ENCODE measurements at places on chromosomes 5 and 9.

DNA sequence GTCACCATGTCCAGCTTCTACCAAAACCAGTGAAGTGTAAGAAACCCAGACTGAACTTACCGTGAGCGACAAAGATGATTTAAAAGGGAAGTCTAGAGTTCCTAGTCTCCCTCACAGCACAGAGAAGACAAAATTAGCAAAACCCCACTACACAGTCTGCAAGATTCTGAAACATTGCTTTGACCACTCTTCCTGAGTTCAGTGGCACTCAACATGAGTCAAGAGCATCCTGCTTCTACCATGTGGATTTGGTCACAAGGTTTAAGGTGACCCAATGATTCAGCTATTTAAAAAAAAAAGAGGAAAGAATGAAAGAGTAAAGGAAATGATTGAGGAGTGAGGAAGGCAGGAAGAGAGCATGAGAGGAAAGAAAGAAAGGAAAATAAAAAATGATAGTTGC is 19.8 kb downstream of the IL7R start:
- no peak for ATAC-seq

DNA sequence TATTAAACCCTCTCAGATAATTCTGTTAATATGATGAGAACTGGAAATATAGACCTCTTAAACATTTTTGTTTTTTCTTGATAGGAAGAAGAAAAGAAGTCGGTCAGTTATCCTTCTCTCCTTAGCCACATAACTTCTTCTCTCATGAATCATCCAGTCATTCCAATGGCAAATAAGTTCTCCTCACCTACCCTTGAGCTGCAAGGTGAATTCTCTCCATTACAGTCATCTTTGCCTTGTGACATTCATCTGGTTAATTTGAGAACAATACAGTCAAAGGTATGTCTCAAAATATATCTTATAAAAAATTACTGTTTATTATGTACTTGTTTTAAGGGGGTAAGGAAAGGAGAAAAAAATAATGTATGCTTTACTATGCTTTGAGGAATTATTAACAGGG is 165.3 kb downstream of the MAN2A1 start:
- no peak for ATAC-seq

DNA sequence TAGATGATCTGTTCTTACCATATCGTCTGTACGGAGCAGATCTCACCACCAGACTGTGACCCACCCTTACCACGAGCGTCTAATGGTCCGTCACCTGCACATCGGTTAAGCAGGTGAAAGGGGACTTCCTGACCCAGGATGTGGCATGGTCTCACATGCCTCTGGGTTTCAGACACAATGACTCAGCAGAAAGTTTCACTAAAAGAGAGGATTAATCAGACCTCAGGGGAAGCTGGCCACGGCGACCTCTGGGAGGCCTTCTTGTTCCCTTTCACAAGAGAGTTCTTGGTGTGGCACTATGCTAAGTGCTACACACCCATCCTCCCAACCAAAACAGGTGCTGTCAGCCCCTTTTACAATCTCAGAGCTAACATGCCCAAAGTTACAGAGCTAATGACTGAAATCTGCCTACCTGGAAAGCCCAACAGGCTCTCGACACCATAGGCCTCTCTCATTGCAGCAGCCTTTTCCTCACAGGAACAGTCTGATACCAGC is 41.6 kb downstream of the ADAMTS12 start:
- peak; percentile 96 for ATAC-seq

DNA sequence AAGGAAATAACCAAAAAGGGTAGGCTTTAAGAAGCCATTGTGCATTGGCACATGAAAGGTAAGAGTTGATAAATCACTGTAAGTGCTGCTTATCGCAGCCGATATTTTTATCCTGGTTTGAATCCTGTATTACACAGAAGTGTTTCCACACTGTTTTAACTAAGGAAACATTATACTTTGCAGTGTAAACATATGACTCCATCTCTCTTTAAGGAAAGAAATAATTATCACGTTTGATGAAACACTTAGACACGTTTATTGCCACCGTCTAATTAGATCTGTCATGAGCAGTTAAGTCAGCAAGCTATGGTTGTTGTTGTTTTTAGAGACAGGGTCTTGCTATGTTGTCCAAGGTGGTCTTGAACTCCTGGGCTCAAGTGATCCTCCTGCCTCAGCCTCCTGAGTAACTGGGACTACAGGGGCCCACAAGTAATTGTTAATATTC is 85.7 kb upstream of the TNFAIP8 start:
- no peak for ATAC-seq

GRCh38 chr9:117434566-117434965 is 19.7 kb upstream of the ASTN2 start:
- ATAC-seq = no peak

DNA sequence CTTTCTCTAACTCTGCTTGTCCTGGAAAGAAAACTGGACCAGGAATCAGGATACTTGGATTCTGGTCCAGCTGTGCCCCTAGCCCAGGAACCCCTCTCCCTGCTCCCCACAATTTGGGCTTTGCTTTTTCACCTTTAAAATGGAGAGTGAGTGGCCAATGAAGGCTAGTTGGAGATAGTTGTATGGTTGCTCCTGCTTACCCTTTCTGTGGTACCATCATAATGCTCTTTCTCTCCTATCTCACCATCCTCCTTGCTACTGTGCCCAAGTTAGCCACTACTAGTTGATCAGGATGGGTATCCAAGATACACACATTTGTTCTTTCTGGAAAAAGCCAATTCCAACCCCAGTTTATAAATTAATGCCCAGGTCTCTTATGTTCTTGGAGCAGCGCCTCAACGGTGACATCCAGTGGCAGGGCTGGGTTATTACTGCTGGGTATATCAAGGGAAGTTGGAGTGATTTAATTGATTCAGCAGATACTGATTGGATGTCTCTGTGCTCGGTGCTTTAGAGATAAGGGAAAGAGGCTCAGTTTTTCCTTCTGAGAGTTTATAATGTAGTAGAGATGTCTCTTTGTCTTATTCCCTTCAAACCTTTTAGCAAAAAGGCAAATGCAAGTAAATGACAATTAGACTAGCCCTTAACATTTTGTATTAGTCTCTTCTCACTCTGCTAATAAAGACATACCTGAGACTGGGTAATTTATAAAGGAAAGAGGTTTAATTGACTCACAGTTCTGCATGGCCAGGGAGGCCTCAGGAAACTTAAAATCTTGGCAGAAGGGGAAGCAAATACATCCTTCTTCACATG is 38.5 kb downstream of the FAXDC2 start:
- ATAC-seq = peak; percentile 58

GRCh38 chr9:109483744-109484429 is 14.2 kb downstream of the PTPN3 start:
- no peak for ATAC-seq

DNA sequence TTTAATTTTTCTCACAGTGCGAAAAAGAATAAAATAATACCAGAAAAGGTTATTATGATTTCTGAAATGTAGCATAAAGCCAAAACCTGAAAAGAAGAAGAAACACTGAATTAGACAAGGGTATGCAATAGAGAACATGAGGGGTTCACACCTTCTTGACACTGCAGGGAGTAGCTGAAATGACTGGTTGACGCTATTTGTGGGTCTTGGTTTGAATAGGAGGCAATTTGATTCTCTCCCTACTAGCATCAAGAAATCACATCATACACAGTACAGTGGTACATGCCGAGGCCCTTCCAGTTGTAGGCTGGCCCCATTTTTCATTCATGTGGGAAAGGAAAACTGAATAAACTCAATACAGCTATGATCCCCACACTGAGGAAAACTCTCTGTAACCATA is 68.6 kb downstream of the NR3C1 start:
- ATAC-seq = no peak

DNA sequence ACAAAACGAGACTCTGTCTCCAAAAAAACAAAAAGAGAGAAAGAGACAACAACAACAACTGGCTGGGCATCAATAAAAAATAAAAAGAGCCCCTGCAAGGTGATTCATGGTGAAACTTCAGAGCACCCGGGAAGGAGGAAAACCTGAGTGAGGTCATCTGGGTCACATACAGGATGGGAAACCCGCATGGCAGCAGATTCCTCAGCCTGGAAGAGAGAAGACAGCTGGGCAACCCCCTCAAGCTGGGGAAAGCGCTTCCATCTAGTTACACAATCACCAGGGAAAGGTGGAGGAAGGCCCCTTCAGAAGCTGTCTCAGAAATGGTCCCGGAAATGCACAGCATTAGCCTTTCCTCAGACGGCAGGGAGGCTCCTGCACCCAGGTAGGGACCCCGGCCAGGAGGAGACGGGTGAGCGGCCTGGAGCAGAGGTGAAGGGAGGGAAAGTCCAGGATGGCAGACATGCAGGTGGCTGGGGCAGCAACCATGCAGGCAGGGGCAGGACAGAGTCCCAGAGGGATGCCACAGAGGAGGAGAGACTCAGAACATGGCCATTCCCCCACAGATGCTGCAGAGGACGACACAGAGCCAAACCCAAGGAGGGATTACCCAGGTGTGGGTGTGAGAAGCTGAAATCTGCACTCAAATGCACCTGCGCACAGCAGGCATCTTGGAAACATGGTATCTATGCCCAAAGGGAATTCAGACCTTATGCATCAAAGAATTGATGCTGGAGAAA is 29.4 kb downstream of the CAMSAP1 start:
- ATAC-seq = no peak
